Activated T-helper 2 cell treated with anti-CD3 and anti-CD28 coated beads, Interferon-gamma antibody, Interleukin-2, Interleukin-4, amounts not matched to agents 10 μg/mL and 5 μg/mL and 100 μg/mL, durations not matched to agents 14 hours and 24 hours and 36 hours (primary cell): ENCODE measurements at places on chromosomes 11 and 22.
A peak's percentile ranks its signal among the peaks of the same experiment; 100 is the strongest.

GRCh38 chr22:50733521-50734342 lies 4.3 kb upstream of the ACR start:
- DNase-seq = no peak

- peak; percentile 26 for DNase-seq
Observed at GRCh38 chr11:112219476-112220232, 6.6 kb upstream of the PTS start.

DNA sequence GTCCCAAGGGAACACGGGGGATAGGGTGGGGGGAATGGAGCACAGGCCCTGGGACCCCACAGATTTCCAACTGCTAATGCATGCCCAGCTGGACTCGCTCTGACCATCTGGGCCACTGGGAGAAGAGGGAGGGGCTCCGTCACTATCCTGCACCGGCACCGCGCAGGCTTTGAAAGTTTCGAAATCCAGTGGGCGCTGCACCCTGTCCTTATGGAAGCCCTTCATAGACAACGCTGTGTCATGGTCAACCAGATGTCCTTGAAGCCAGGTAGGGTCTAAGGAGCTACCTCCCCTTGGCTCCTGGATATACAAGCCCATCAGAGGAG lies 30.1 kb downstream of the LRRC10B start:
- no peak for DNase-seq

DNA sequence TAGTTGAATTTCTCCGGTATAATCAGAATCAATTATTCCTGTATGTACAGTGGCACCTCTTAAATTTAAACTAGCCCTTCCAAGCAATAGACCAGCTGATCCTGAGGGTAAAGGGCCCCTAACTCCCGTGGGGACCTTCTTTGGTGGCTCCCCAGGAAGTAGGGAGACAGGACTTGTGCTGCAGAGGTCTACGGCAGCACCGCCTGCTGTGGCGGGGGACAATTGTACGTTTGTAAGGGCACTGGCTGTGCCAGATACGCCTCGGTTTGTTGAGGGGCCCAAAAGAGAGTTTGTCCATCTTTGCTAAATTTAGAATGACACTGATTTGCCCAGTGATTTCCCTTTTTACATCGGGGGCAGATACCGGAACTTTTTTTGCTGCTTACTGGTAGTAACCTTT lies 5.9 kb upstream of the DNAJB13 start:
- DNase-seq = no peak

- DNase-seq = no peak
Observed at GRCh38 chr11:63931045-63931444, 7.8 kb upstream of the NAA40 start.

DNA sequence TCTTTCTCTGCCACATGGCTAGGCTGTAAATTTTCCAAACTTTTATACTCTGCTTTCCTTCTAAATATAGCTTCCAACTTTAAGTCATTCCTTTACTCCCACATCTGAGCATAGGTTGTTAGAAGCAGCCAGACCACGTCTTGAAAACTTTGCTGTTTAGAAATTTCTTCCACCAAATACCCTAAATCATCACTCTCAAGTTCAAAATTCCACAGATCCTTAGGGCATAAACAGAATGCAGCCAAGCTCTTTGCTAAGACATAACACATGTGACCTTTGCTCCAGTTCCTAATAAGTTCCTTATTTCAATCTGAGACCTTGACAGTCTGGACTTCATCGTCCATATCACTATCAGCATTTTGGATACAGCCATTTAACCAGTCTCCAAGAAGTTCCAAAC lies 749.9 kb downstream of the METTL15 start:
- DNase-seq = no peak

DNA sequence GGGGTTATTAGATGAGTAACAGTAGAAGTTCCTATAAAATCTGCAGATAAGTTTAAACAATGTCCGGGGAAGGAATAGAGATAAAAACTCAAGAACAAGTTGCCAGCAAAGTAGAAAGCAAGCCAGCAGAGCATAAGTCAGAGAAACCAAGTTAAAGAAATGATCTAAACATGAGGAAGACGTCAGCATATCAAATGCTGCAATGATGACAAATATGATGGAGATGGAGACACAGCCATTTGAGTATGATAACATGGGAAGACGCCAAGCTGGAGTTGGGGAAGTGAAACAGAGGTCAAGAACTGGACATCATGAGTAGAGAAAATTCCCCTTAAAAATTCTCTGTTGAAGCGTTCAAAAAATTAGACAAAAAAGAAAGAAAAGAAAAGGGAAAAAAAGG lies 571.5 kb downstream of the CNTN5 start:
- no peak for DNase-seq

GRCh38 chr11:57483562-57483918 lies 23.2 kb downstream of the RTN4RL2 start:
- DNase-seq = no peak

DNA sequence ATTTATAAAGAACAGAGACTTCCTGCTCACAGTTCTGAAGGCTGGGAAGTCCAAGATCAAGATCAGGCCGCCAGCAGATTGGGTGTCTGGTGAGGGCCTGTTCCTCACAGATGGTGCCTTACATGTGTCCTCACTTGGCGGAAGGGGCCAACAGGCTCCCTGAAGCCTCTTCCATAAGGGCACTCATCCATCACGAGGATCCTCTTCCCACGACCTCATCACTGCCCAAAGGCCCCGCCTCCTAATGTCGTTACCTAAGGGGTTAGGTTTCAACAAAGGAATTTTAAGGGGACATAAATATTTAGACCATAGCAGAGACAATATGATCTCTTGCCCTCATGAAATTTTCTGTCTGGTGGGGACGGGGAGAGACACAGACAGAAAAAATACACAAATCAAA lies 18.6 kb downstream of the TP53AIP1 start:
- DNase-seq = no peak

DNA sequence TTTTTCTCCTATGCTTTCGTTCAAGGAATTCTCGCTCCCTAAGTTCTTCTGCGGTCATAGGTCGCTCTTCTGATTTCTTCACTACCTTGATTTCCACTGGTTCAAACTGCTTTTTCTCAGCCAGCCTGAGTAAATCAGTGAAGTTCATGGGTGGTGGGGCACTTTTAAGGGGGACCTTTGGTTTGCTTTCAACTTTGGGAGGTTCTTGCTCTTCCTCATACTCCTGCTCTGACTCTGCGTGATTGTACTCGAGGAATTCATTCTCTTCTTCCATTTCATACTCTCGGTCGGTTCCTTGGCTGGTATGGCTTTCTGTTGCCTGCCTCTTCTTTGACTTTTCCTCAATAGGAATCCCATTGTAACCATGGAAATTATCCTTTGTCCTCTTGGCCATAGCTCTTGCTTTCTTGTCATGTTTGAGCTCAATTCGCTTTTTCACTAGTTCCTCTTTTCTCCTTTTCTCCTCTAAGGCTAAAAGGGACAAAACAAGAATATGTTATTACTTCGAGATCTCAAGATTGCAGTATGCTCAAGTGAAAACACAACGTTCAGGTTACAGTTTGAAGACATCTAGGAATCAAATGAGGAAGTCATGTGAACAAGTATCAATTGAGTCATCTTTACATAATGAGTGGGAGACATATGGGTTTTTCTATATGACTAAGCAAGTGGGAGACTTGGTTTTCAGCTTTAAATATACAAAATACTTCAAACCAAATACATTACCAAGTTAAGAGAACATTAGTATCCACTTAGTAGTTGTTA lies 16.2 kb downstream of the MISFA start:
- no peak for DNase-seq

DNA sequence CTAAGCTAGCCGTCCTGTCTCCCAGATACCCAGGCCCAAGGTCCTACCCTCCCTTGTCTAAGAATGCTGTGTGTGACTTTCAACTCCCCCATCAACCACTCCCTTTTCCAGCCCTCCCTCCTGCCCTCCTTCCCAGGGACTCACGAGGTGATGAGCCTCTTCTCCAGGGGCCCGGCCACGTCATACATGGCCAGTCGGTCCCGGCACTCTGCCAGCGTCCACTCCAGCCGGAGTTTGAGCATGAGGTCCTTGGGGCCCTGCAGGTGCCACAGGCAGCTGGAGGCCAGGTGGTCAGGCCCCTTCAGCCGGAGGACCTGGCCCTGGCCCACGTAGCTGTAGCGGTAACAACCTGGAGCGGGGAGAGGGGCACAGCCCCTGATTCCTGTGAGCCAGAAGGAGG lies 20.1 kb downstream of the TMPRSS6 start:
- DNase-seq = no peak

DNA sequence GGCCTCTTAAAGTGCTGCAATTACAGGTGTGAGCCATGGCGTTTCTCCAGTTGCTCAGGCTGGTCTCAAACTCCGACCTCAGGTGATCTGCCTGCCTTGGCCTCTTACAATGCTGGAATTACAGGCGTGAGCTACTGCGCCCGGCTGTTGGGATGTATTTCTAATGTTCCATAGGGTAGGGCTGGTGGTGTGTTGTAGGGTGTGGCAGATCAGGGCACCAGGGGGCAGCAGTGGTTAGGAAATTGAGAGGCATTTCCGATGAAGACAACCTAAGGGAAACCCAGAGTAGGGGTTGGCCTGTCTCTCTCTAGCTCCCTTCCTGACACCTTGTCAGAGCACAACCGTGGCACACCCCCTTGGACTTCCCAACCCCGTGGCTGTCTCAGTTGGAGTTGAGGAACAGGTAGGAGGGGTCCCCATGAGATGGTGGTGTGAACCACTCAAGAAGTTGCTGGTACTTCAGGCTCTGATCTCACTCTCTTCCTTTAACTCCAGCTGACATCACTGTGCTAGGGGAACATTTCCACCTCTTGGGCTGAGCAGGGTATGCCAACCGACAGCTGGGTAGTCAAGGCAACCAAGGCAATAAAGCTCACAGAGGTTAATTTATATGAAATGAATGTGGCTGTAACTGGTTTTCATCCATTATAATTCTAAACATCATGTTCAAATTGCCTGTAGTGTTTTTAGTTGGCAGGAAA lies 33.0 kb downstream of the YWHAH start:
- peak; percentile 62 for DNase-seq

GRCh38 chr11:92556431-92556830 lies 331.8 kb downstream of the FAT3 start:
- DNase-seq = no peak

GRCh38 chr11:29963796-29964195 lies 53.0 kb downstream of the KCNA4 start:
- DNase-seq = no peak

DNA sequence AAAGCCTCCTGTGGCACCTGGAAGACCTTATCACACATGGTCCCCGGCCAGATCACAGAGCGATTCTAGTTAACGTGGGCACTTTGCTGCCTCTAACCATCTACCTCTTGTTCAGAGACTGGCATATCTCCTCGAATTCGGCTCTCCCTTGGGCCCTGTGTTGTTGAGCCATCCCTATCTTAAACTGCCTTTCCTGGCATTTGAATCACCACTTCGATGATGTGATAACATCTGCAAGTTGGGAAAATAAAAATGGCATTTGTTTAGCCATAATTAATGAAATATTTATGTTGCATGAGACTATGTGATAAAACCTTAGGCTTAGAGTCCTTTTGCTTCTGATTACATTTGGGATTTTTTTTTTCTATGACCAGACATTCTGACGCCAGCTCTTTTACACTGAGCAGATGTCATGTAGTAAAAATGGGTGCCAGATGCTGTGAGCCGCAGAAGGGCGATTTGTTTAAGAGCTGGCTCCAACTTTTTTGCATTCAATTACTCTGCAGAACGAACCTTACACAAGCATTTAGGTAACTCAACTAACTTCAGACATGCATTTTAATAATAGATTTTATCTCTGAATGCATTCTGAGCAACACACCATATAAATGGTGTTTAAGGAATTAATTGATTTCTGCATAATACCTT lies 58.5 kb upstream of the PARVA start:
- DNase-seq = no peak

DNA sequence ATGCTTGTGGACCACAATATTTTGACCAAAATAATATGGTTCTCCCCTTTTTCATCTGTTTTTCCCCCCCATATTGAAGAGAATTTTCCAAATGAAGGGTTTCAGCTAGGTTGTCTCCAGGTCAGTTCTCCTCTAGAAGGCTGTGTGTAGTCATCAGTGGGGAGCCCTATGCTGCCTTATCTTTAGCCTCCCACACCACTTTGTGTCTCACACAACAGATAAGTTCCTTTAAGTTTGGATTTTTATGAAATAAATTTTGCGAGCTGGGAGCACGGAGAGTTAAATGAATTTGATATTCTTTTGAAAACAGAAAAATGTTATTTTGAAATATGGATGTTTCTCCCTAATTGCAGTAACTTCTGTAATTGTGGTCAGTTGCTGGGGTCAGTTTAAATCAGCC lies 28.9 kb downstream of the PAX6 start:
- DNase-seq = no peak

DNA sequence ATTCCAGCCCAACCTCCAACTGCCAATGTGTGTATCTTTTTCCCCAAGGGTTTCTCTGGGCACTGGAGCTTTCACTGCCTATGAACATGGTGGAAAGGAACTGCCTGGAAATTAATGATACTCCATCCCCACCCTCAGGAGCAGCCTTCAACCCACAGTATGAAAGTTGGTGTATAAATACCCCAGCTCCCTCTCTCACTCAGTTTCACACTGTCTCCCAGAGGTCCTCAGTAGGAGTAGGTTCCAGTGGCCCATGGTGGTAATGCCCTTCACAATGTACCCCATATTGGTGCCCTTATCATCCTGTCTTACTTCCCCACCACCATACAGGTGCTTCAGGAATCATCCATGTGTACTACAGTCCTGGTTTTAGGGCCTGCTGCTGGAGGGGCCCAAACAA lies 462.6 kb downstream of the MIAT start:
- no peak for DNase-seq

GRCh38 chr22:24088816-24089215 lies 77.7 kb downstream of the CABIN1 start:
- no peak for DNase-seq

DNA sequence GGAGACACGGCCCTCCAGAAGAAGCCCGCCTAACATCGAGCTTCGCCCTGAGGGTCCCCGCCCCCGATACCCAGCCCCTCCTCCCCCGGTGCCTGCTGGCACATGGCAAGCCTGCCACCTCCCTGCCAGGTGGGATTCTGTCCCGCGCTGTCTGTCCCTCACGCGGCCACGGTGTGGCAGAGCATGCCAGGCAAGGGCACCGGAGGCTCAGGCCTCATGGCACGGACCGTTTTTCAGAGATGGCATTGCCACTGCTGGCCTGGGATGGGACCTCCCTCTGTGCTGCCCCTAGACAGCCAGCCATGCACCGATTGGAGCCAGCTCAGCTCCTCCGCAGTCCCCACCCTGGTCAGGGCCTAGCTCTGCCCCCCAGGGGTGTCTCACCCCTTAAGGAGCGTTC lies 19.4 kb downstream of the MRPL23 start:
- DNase-seq = no peak

- no peak for DNase-seq
Observed at GRCh38 chr11:27718863-27719545, 18.7 kb upstream of the BDNF start.

- peak; percentile 81 for DNase-seq
Observed at GRCh38 chr11:119168471-119169281, at the start of gene NLRX1. TSS of gene NLRX1 (plus strand) at chr11:119168725. CDS start at chr11:119171404, 2,679 bp downstream.

GRCh38 chr22:32411402-32411801 lies 645 bp downstream of the RTCB start:
- DNase-seq = no peak

- no peak for DNase-seq
Observed at GRCh38 chr11:35365961-35366360, 53.4 kb downstream of the SLC1A2 start.

GRCh38 chr11:48099916-48100446 lies 116.6 kb upstream of the OR4B1 start:
- no peak for DNase-seq

GRCh38 chr11:128482512-128483191 lies 104.7 kb downstream of the ETS1 start:
- DNase-seq = no peak

- no peak for DNase-seq
Observed at GRCh38 chr11:121869478-121869877, 246.5 kb downstream of the BLID start.
